Left colon (tissue), 2 donors: ENCODE measurements at places on chromosomes 13 and 19. TPM values are rescaled to one million over a fixed set of nuclear protein-coding genes. Genes with fewer than 3 reads are reported as not detected.

Gene ZNF491
- total RNA-seq, result 3.5 TPM

Gene PRSS57
- total RNA-seq, result not detected

Gene LIM2
- total RNA-seq, result not detected

Gene NLRP4
- not detected for total RNA-seq

Gene ZNF610
- 0.79 TPM for total RNA-seq
